Lower lobe of right lung (tissue), 2 donors: ENCODE measurements at places on chromosomes 6 and 20. TPM values are rescaled to one million over a fixed set of nuclear protein-coding genes. Genes with fewer than 3 reads are reported as not detected.
A peak's percentile ranks its signal among the peaks of the same experiment; 100 is the strongest.

GRCh38 chr20:774016-774659 is 5.8 kb upstream of the SLC52A3 start:
- no peak for DNase-seq
- no peaks in the 10 kb centered on the region for H3K27me3 ChIP-seq

GRCh38 chr6:37648465-37649330 is 49.0 kb downstream of the MDGA1 start:
- no peaks in the 10 kb centered on the region for H3K36me3 ChIP-seq
- peak overlapping the region; percentile 30 for H3K4me3 ChIP-seq
- peaks cover 24% of the 10 kb centered on the region for H3K27me3 ChIP-seq
- H3K4me1 ChIP-seq = peaks cover 10% of the 10 kb centered on the region
- no peak overlapping the region for H3K27ac ChIP-seq
- DNase-seq = no peak

GRCh38 chr6:146642921-146643320 is 44.1 kb downstream of the ADGB start:
- no peak overlapping the region for H3K4me3 ChIP-seq
- no peaks in the 10 kb centered on the region for H3K27me3 ChIP-seq
- no peak for DNase-seq

GRCh38 chr6:36340618-36341454 is 4.1 kb upstream of the BNIP5 start:
- peak overlapping the region; percentile 39 for H3K4me3 ChIP-seq
- peaks cover 3% of the 10 kb centered on the region for H3K27me3 ChIP-seq
- H3K27ac ChIP-seq = no peak overlapping the region
- no peaks in the 10 kb centered on the region for H3K36me3 ChIP-seq

The RGS17 gene
- total RNA-seq = 0.59 TPM
